NCI-H146 (cell line): ENCODE measurements at places on chromosomes 6 and 20.

- DNase-seq = no peak
These were observed 62.0 kb upstream of the SMIM29 start for GRCh38 chr6:34310817-34311216.

DNA sequence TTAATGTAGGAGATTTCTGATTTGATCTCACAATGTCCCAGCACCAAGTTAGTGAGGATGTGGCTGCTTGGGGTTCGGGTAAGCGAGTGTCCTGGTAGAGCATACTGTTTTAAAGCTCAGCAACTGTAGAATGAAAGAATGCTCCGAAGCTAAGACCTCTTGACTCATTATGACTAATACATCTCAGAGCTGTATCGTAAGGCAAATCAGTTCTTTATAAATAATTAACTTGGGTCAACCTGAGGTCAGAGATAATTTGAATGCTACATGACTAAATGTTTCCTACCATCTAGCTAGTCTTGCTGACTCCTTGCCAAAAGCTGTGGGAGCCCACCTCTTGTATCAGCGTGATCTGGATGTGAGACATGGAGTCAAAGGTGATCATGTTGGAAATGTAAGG, 128.8 kb upstream of the PDE7B start:
- DNase-seq = no peak

DNA sequence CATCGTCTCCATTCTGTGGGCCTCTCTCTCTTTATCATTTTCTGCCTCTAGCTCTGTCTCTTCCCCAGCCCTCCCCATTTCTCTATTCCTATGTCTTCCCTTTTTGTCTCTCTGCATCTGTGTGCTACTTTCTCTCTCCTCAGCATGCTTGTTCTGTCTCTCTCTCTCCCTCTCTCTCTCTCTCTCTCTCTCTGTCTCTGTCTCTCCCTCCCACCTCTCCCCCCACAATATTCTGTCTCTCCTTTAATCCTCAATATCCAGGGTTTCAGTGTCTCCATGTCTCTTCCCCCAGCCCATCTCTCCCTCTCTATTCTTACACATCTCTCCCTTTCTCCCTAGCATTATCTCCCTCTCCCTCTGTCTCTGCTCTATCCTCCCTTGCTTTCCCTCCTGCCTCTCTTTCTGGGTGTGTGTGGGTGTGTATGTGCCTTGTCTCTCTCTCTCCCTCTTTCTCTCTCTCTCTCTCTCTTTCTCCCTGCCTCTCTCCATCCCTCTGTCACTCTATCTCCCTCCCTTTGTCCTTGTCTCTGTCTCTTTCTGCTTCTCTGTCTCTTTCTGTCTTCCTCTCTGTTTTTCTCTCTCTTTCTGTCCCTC, 76.9 kb upstream of the SIRPA start:
- no peak for DNase-seq

GRCh38 chr20:40431611-40432010, 257.4 kb downstream of the MAFB start:
- DNase-seq = no peak

GRCh38 chr6:118746145-118746824, 94.9 kb upstream of the CEP85L start:
- DNase-seq = no peak
